ENCODE measurements at places on chromosomes 6 and 20.

DNA sequence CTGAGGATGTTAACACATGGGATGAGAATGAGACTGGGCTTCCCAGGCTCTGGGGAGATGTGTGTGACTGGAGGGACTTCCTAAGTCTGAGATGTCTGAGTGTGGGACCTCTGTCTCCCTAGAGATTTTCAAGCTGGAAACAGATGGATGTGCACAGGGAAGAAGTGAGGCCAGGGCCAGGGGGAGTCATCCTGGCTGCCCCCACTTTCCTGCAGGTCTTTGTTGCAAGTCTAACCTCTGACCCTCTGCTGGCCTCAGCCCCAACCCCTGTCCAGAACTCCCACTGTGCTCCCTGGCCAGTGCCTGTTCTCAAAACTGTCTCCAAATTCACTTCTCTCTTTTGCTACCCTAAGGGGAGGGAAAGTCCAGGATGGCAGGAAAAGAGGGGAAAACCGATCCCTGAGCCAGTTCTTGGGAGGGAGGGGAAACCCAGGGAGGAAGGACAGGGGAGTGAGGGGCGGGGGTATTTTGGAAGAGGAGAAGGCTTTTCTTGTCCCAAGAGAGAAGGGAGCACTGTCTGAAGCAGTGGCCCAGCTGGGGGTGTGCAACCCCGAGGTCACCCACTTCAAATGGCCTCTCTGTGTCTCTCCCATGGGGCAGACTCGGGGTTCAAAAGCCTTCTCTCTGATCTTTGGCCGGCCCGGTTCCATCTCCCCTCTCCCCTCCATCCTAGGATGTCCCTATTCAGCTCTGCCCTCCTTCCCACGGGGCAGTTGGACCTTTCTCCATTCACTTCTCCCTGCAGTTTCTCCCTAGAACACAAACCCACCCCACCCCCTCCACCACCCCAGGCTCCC is 3.1 kb downstream of the PPP1R18 start:
- peak; percentile 49 for DNase-seq

GRCh38 chr20:19539191-19539590 is 218.9 kb upstream of the RIN2 start:
- no peak for DNase-seq

GRCh38 chr6:22332711-22333110 is 35.9 kb upstream of the PRL start:
- DNase-seq: no peak

DNA sequence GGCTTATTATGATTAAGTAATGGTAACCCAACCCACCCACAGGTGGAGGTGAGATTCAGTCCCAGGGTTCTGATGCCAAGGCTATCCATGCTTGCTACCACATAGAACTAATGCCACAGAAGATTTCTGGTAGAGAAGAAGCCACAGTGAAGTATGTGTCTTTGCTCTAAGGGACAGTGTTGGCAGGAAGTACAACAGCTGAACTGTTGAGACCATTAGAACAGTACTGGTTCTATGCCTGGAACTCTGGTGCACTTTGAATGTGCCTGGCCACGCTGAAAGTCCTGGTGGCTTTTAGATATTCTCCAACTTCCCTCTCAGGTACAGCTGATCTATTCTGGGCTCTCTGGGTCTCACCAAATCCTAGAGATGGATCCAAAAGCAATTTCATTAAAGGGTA is 7.8 kb downstream of the STX7 start:
- no peak for DNase-seq

GRCh38 chr20:17467120-17467655 is 64.0 kb downstream of the BFSP1 start:
- DNase-seq: no peak

GRCh38 chr20:23446505-23446904 is 6.2 kb downstream of the CST11 start:
- DNase-seq: peak; percentile 62

DNA sequence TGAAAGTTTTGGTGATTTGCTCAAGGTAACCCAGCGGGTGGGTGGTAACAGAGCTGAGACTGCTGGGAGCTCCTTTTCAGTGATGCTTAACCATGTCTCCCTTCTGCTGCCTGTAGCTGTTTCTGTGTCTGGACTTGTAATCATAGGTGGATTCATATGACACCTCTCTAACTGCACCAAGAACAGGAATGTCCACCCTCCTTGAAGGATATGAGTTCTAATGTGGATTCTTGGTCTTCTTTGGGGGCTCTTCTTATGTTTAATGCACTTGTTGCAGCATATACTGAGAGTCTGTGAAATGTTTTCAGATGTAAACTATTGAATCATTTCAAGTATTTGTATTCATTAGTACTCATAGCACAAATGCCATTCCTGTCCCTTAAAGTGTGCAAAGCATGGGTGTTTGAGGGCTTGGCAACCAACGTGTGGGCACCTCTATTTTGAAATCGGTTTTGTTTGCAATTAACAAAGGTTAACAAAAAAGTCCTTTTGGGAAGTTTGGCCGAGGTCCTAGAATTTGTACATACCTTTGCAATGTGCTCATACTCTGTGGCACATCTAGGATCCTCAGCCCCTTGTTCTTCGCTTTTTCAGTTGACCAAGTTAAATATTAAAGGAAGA is 138.0 kb downstream of the SOX4 start:
- no peak for DNase-seq

GRCh38 chr6:18368277-18369105 is 18.7 kb upstream of the RNF144B start:
- DNase-seq: no peak

DNA sequence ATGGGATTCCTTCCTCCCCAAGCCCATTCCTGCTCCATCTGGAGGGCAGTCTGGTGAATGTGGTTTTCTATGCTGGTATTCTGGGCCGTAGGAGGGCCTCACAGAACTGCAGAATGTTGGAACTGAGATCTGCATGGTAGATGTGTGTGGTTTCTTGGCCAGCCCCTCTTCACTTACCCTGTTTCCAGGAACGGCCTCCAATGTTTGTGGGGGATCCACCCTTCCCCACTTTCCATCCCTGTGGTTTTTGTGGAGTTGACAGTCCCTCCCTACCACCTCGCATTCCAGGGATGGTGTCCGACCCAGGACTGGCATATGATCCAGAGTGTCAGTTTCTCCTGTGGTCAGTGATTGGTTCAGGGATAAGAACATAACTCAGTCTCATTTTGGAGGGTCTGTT is 26.7 kb upstream of the TMEM14A start:
- DNase-seq: no peak

- no peak for DNase-seq
Observed at GRCh38 chr6:130075879-130076460, 57.6 kb downstream of the L3MBTL3 start.

DNA sequence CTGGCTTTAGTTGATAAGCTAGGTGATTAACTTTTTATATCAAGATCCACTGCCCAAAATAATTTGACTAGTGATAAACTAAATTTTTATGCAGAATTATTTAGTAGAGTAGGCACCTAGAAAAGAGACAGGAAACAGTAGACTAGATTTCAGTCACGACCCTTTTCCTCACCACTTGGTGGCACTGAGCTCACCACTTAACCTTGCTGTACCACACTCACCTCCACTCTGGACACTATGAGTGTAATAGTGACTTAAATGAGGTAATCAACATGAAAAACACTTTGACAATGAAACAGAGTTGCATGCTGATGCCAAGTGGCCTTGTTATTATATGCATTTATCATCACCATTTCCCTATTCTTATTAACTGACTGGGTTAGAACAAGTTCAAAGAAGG is 730.4 kb downstream of the KIF16B start:
- no peak for DNase-seq

DNA sequence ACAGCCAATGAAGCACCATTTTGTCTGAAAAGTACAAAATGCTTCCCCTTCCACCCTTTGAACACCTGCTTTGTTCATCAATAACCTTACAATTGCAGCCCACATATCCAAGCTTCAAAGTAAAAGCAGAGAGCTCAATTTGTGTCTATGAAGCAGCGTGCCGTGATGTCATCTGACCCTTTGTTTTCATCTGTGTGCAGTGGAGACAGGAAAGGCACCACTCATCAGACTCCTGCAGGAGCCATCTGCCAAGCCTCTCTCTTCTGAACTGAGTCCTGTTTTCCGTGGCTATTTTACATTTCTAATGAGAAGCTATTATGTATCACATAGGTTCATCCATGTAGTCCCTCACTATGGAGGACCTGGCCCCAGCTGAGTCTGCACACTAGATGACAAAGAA is 7.5 kb upstream of the LY86 start:
- no peak for DNase-seq

DNA sequence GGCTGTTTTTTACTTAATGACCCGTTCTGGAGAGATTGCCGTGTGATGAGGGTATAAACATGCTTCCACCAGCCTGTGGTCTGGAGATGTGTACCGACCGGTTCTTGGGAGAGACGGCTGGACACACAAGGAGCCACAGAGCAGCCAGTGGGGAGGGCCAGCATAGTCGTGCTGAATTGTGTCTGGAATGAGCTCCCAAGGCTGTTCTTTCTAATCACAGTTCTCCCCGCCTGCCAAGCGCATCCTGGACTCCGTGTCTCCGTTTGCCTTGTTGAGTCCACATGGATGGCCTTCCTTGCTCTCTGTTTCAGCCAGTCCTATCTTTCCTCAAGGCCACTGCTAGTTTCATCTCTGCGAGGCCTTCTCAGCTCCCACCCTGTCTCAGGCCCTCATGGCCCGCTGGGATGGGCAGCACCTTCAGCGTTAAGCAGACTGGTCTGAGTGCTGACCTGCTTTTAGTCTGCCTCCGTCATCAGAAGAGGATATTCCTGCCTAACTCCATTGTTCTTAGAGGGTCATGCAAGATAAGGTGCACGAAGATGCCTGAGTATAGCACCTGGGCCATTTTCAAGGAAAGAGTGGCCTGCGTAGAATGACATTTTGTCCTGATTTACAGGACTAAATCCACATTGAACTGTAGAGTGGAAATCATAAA is 20.6 kb downstream of the MANBAL start:
- DNase-seq: no peak

GRCh38 chr6:124223611-124224345 is 420.1 kb downstream of the NKAIN2 start:
- DNase-seq: no peak

DNA sequence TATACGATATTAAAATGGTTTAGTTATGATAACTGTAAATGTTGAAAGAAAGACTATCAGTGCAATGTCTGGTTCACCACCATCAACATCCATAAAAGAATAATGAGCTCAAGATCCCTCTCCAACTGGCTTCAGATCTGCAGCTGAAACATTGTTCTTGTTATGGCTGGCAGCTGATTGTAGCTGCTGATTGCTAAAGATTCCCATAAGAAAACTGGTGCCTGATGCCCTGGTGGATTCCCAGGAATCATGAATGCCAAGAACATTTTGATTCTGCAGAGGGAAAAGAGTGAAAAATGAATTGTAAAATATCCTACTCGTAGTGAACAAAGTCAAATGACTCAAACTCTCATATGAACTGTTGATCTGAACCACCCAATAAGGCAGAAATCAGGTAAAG is 1160.2 kb downstream of the EPHA7 start:
- DNase-seq: no peak

DNA sequence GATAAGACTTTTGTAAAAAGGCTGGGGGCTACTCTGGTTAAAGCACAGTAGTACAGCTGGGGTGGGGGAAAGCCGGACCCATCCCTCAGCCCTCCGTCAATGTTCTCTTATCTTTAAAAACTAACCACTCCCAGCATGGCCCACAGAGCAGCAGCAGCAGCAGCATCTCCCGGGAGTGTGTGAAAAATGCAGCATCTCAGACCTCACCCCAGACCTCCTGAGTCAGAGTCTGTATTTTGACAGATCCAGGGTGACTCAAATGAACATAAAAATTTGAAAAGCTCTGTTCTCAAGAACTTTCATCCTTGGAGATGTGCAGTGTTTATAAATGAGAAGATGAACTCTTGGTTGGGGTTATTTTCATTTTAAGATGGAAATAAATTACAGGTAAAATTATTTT is 277.7 kb upstream of the ECI2 start:
- DNase-seq: no peak

DNA sequence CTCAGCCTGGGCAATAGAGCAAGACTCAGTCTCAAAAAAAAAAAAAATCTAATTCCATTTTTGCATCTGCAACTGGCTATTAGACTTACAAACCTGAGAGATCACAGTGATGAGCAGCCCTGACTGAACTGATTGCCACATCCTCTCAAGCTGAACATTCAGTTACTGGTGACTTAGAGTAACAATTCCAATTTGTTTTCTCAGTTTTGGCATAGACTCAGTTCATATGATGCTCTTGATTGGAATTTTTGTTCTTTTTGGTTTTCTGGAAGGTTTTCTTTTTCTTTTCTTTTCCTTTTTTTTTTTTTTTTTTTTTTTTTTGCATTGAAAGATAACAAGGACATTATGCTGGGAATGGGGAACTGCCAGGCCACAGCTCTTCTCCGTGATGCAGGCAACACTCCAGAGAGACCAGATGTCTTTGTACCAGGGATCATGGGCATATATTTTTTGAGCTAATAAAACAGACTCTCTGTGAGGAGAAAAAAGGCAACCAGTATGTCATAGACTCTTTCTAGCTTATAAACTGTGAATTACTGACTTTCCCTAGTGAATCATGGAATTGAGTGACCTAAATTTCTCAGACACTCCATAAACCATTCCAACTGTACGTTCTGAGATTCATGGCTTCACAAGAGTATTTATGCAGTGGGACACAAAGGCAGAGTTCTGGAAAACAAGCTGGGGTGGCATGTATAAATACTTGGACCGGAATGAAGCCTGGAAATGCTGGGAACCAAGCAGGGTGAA is 86.0 kb upstream of the SLC2A12 start:
- no peak for DNase-seq

DNA sequence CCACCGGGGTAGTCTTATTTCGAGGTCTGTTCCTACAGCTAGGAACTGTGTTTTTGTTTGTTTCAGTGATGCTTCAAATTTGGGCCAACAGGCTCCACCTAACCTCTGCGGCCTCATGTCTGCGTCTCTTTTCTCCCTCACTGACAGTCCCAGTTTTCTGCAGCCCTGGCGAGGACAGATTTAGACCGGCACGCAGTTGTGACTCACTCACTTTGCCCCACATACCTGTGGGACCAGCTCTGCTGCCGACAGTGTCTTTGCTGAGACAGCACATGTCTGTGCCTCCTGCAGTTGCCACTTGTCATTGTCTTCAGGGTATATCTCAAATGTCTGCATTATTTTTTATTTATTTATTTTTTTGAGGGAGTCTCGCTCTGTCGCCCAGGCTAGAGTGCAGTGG is 29.2 kb downstream of the OSBPL2 start:
- DNase-seq: no peak

DNA sequence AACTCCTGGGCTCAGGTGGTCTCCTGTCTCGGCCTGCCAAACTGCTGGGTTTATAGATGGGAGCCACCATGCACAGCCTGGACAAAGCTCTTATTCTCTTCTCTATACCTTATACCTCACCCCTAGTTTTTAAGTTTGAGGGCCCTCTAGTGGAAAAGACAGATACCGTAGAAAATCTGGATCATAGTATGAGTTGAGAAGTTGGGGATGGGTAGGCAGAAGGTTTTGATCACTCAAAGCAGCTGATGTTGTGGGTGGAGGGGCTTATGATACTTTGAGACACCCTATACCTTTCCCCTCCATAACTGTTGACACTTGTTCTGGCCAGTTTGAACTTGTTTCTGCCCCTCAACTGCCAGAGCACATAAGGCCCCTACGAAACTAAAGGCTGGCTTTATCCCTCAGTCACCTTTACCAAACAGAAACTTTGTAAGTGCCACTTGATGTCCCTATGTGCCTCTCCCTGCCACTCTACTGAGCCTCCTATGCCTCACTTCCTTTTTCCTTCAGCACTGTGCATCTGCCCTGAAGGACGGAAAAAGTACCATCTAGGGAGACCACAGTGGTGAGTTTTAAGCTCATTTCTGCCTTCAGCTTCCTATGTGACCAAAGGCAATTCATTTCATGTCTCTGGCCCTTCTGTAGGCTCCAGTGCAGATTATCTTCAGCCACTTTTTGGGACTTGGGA is 28.6 kb downstream of the RALY start:
- no peak for DNase-seq

GRCh38 chr6:107383705-107384104 is 75.7 kb downstream of the PDSS2 start:
- DNase-seq: no peak
